ENCODE measurements at places on chromosomes 2 and 18. TPM values are rescaled to one million over a fixed set of nuclear protein-coding genes. Genes with fewer than 3 reads are reported as not detected.

- H3K4me3 ChIP-seq, result no peak overlapping the region
- H3K36me3 ChIP-seq, result no peaks in the 10 kb centered on the region
- no peak for DNase-seq
- H3K27me3 ChIP-seq, result no peaks in the 10 kb centered on the region
Measured at GRCh38 chr18:9655232-9655767, 40.9 kb upstream of the PPP4R1 start.

- no peaks in the 10 kb centered on the region for H3K4me1 ChIP-seq
- no peak for DNase-seq
Measured at GRCh38 chr2:130790804-130791616, 35.7 kb downstream of the AMER3 start.

DNA sequence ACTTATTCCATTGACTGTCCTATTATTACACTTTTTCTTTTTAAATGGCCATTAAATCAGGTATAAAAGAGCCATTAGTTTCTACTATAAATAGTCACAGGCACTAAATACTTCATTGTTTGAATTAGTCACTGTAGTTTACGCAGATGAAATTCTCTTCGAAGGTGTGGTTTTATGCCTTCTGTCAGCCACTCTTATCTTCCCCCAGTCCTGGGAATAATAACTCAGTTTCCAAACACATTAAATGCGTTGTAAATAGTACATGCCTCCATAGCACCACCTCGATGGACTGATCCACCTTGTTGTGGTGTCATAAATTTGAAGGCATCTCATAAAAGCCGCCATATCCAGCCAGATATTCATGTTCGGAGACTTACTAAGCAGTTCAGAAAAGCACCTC is 72.1 kb upstream of the PARD3B start:
- no peak overlapping the region for H3K27ac ChIP-seq
- no peak overlapping the region for H3K4me3 ChIP-seq
- no peaks in the 10 kb centered on the region for H3K27me3 ChIP-seq
- H3K36me3 ChIP-seq, result no peaks in the 10 kb centered on the region
- H3K4me1 ChIP-seq, result peaks cover 16% of the 10 kb centered on the region
- DNase-seq, result no peak

- H3K27me3 ChIP-seq, result no peaks in the 10 kb centered on the region
- H3K4me3 ChIP-seq, result no peak overlapping the region
- no peak for DNase-seq
- H3K4me1 ChIP-seq, result no peaks in the 10 kb centered on the region
Measured at GRCh38 chr2:160427629-160428404, 65.8 kb downstream of the RBMS1 start.

DNA sequence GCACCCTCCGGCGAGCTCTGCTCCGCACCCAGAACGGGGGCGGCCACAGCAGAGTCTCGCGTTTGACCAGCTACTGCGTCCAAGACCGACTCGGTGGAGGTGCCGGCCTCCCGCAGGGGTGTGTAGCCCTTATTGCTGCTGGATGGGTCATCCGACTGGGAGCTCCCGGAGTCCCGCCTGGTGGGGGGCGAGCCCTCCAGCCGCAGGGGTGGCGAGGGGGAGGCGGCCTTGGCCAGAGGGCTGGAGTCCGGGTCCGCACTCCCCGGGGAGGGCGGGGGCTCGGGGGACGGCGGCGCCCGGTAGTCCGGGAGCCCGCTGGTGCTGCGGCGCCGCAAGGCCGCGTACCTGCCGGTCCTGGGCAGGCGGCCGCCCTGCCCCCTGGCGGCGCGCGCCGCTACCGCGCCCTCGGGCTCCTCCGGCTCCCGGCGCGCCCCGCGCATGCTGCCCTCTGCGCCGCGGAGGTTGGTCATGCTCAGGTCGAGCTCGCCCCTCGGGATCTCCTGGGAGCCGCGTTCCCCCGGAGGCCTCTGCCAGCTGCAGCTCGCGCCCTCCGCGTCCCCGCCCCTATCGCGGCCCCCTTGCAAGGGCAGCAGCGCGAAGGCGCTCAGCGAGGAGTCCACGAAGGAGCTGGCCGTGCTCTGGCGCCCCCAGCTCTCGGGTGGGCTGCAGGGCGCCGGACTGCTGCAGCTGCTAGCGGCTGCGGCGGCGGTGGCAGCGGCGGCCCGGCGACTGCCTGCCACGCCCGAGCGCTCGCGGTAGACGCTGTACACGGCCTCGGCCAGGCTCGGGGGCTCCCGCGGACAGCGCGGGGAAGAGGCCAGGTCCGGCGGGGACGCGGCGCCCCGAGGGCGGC is 4.8 kb downstream of the TMEM200C start:
- H3K4me1 ChIP-seq, result peaks cover 26% of the 10 kb centered on the region
- no peak for DNase-seq
- no peak overlapping the region for H3K27ac ChIP-seq
- peak overlapping the region; percentile 39 for H3K4me3 ChIP-seq
- no peaks in the 10 kb centered on the region for H3K36me3 ChIP-seq
- peaks cover 31% of the 10 kb centered on the region for H3K27me3 ChIP-seq

NPHP1 gene
- 6.1 TPM for total RNA-seq

Measured in sigmoid colon (tissue), 7 donors.